Lower lobe of right lung (tissue), 2 donors: ENCODE measurements at places on chromosomes 7 and 10. TPM values are rescaled to one million over a fixed set of nuclear protein-coding genes. Genes with fewer than 3 reads are reported as not detected.
A peak's percentile ranks its signal among the peaks of the same experiment; 100 is the strongest.

DNA sequence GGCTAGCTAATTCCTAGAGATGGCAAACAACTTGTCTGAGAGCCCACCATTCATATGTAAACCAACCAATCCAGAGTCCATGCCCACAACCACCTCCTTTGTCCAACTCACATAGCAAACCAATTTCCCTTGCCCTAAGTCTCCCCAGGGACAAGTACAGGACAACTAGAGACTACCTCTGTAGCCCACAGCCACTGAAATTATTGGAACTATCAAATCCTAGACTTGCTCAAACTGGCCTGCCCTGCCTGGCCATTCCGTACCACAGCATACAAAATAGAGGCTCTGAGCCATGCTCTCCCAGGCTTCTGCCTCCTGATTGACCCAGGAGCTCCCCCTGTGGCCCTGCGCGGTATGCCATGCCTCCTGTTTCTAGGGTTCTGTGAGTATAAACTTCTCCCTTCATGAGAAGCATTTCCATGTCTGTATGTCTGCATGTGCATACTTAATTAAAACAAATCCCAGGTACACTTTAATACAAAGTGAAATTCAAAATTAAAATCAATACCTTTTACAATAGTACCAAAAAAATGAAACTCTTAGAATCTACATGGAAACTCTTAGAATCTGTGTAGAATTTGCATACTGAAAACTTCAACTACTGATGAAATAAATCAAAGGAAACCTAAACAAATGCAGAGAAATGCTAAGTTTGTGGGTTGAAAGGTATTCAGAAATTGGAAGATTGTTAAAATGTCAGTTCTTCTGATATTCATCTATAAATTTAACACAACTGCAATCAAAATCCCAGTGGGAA, 4.0 kb upstream of the HECW1 start:
- no peaks in the 10 kb centered on the region for H3K36me3 ChIP-seq
- no peak overlapping the region for H3K4me3 ChIP-seq
- peak; percentile 71 for DNase-seq
- H3K27me3 ChIP-seq, result peaks cover 38% of the 10 kb centered on the region

DNA sequence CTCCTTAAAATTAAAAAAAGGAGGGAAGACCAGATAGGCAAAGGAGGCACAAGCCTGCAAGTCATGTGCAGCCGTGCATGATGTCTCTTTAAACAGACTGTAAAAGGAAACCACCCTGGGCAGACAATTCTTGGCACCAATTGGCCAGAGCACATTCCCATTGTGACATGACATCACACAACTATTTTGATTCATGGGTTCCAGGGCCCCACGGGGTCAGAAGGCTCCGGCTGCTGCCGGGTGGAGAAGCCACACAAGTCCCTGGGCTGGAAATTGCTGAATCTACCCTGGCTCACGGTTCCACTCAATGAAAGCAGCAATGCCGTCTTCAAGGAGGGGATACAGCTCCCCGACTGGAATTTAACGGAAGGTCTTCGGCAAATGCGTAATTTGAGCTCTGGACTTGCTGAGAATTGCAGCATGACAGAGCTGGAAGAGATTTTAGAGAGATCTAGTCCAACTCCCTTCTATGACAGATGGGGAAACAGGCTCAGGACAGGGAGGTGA, 140.5 kb downstream of the PRKAG2 start:
- H3K27me3 ChIP-seq, result no peaks in the 10 kb centered on the region
- DNase-seq, result no peak
- H3K4me3 ChIP-seq, result peak overlapping the region; percentile 24
- H3K4me1 ChIP-seq, result peaks cover 15% of the 10 kb centered on the region

DNA sequence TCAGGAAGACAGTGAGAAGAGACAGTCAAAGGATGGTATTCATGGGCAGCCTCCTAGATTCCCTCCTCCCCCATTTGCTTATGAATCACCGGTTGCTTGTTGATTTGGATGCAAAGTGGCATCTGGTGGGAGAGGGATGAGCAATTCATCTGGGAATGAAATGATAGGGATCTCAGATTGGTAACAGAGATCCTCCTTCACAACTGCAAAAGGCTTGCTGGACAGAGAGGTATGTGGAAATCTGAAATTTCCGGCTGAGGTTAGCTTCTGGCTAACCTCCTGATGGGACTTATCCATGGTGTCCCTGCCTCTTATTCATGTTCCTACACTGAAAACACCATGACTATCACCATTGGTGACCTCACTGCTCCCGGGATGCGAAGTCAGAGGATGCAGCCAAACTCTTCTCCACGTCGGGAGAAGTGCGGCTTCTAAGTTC, 48.4 kb upstream of the PODXL start:
- H3K27me3 ChIP-seq, result peaks cover 2% of the 10 kb centered on the region
- no peak overlapping the region for H3K27ac ChIP-seq
- H3K4me3 ChIP-seq, result no peak overlapping the region
- no peaks in the 10 kb centered on the region for H3K36me3 ChIP-seq
- no peak for DNase-seq

GRCh38 chr10:614790-615582, 74.5 kb downstream of the DIP2C start:
- H3K4me1 ChIP-seq, result peaks cover 18% of the 10 kb centered on the region
- H3K27me3 ChIP-seq, result no peaks in the 10 kb centered on the region
- no peaks in the 10 kb centered on the region for H3K36me3 ChIP-seq
- DNase-seq, result peak; percentile 35
- no peak overlapping the region for H3K27ac ChIP-seq
- no peak overlapping the region for H3K4me3 ChIP-seq

- no peak overlapping the region for H3K27ac ChIP-seq
- no peaks in the 10 kb centered on the region for H3K36me3 ChIP-seq
- no peaks in the 10 kb centered on the region for H3K27me3 ChIP-seq
Measured at GRCh38 chr10:77738496-77739158, 101.0 kb upstream of the KCNMA1 start.

DNA sequence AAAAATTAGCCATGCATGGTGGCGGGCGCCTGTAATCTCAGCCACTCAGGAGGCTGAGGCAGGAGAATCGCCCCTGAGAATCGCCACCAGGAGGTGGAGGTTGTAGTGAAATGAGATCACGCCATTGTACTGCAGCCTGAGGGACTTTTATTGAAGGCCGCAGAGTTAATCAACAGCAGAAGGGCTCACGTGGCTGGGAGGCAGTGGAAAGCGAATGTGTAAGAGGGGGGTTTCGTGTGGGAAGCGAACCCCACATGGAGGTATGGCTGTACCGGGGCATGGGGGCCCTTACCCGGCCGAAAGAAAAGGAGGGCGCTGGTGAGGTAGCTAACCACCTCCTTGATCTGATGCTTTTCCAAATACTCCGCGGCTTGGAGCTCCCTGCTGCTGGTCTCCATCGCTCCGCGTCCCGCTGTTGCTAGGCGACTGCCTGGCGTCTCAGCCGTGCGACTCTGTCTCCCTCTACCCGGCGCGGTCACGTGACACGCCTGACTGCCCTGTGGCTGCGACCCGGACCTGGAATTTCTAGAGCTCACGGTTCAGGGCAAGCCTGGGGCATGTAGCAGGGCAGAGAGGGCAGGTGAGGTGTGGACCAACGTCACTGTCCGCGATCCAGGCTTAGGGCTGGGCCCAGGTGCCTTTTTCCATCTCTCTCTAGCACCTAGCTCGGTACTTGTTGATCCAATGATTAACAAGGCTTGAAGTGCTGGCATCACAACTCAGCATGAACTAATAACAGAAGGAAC, at the start of gene EFCAB10:
Gene EFCAB10 (minus strand): TSS at position 428 of the 746 bp plus-strand sequence. CDS start 30 bp downstream, at position 398.
- DNase-seq, result peak; percentile 87
- H3K27ac ChIP-seq, result no peak within 1 kb of the TSS
- peaks cover 7% of the 10 kb centered on the region for H3K27me3 ChIP-seq

DNA sequence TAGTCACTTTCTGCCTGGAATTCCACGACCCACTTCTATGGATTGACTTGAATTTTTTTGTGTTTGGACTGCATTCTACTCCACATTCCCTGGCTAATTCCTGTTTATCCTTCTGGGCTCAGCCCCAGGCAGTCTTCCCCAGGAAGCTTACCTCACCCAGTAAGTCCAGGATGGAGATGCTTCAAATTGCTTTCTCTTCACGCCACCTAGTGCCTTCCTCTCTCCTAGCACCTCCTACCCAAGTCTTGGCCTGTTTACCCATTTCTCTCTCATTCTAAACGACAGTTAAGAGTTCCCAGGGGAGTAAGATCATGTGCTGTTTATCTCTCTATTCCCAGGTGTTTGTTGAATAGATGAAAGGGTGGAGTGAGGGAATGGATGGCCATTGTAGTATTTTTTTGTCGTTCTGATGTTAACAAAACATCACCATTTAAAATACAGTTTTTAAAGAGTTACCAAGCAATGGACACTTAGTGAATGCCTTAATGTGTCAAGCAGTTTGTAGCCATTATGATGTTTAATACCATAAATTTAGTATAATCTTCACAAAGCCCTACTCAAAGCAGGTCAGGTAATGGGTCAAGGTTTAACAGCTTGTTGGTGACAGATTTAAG, 45.5 kb upstream of the TARP start:
- no peak overlapping the region for H3K4me3 ChIP-seq
- H3K4me1 ChIP-seq, result peaks cover 11% of the 10 kb centered on the region
- no peak for DNase-seq
- no peaks in the 10 kb centered on the region for H3K36me3 ChIP-seq
- no peaks in the 10 kb centered on the region for H3K27me3 ChIP-seq

GRCh38 chr7:94005753-94006152, 1.6 kb upstream of the BET1 start:
- DNase-seq, result no peak
- H3K27ac ChIP-seq, result no peak overlapping the region
- H3K4me1 ChIP-seq, result peaks cover 25% of the 10 kb centered on the region

DNA sequence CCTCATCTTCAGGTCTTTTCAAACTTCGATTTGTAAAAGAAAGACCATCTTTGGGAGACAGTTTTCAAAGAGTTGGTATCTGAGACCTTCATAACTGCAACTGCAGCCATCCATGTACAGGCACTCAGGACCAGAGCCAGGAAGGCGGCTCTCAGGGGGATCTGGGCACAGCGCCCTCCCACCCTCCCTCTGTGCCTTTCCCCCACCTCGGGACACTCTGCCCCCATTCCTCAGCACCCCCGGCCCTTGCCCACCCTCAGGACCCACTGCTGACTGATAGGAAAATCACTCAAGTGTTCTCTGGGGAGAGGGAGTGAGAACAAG, 143.6 kb downstream of the CUBN start:
- H3K4me1 ChIP-seq, result peaks cover 24% of the 10 kb centered on the region
- H3K27ac ChIP-seq, result peak overlapping the region; percentile 73
- no peaks in the 10 kb centered on the region for H3K27me3 ChIP-seq
- H3K36me3 ChIP-seq, result no peaks in the 10 kb centered on the region
- no peak overlapping the region for H3K4me3 ChIP-seq
- DNase-seq, result no peak

DNA sequence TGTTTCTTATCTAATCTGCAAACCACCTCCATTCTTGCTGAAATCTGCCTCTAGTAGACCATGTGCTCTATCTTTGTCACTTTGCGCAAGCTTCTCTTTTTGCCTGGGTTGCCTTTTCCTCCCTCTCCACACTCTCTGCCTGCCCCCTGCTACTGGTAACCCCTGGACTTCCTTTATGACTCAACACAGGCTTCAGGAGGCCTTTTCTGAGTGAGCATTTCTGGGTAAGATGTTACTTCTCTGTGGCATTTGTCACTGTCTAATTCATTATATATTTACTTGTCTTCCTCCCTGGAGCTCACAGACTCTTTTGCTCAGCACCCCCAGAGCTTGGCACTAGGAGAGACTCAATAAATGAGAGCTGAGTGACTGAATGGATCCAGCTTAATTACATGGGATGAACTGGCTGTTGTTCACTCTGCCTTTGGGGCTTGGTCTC, 8.4 kb downstream of the GOLGA7B start:
- no peaks in the 10 kb centered on the region for H3K27me3 ChIP-seq
- H3K27ac ChIP-seq, result no peak overlapping the region
- no peak for DNase-seq
- no peaks in the 10 kb centered on the region for H3K4me1 ChIP-seq
- no peak overlapping the region for H3K4me3 ChIP-seq

The PILRB gene
- 35.9 TPM for total RNA-seq

- H3K4me3 ChIP-seq, result no peak overlapping the region
- no peaks in the 10 kb centered on the region for H3K36me3 ChIP-seq
- no peaks in the 10 kb centered on the region for H3K27me3 ChIP-seq
- no peak overlapping the region for H3K27ac ChIP-seq
Measured at GRCh38 chr7:114409750-114410149, 4.9 kb upstream of the FOXP2 start.

The OPN1SW gene
- total RNA-seq, result not detected

The SPDYE1 gene
- total RNA-seq, result not detected

DNA sequence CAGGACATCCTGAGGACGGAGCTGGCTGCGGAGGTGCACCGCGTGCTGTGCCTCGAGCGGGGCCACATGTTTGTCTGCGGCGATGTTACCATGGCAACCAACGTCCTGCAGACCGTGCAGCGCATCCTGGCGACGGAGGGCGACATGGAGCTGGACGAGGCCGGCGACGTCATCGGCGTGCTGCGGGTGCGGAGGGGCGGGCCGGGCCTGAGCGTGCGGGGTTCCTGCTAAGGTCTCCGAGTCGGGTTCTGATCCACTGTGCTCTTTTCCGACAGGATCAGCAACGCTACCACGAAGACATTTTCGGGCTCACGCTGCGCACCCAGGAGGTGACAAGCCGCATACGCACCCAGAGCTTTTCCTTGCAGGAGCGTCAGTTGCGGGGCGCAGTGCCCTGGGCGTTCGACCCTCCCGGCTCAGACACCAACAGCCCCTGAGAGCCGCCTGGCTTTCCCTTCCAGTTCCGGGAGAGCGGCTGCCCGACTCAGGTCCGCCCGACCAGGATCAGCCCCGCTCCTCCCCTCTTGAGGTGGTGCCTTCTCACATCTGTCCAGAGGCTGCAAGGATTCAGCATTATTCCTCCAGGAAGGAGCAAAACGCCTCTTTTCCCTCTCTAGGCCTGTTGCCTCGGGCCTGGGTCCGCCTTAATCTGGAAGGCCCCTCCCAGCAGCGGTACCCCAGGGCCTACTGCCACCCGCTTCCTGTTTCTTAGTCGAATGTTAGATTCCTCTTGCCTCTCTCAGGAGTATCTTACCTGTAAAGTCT, 10.4 kb downstream of the ATG9B start:
- H3K4me1 ChIP-seq, result peaks cover 49% of the 10 kb centered on the region
- H3K4me3 ChIP-seq, result peak overlapping the region; percentile 46
- H3K36me3 ChIP-seq, result no peaks in the 10 kb centered on the region
- peaks cover 34% of the 10 kb centered on the region for H3K27me3 ChIP-seq
- H3K27ac ChIP-seq, result peak overlapping the region; percentile 36

DNA sequence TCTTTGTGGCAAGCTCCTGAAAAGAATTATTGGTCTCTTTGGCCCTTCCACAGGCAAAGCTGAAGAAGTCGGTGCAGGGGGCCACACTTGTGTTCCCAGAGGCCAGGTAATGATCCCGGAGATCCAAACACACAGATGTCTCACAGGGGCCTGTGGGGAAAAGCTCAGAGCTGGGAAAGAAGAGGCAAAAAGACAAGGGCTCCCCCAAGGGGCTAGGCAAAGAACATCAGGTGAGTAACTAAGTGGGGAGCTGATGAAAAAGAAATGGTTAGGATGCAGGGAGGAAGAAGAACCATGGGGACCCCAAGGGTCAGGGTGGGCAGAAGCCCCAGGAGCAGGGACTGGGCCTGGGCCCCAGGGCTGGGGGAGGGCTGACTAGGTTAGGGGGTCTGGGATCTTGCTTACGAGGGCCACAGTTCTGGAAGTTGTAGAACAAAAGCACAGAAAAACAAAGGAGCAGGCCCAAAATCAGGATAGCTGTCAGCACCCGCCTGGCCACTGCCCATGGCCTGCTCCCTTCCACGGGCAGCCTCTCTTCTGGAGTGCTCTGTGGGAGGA, 1.1 kb downstream of the KEL start:
- H3K4me3 ChIP-seq, result no peak overlapping the region
- no peaks in the 10 kb centered on the region for H3K27me3 ChIP-seq
- DNase-seq, result no peak
- H3K4me1 ChIP-seq, result no peaks in the 10 kb centered on the region

GRCh38 chr7:92517631-92518030, 10.7 kb downstream of the PEX1 start:
- no peak overlapping the region for H3K27ac ChIP-seq
- H3K4me1 ChIP-seq, result no peaks in the 10 kb centered on the region
